ENCODE measurements at places on chromosomes 7 and 10.

- peak; percentile 65 for DNase-seq
Observed at GRCh38 chr10:119803264-119803663, 69.4 kb downstream of the MCMBP start.

GRCh38 chr10:96789571-96790108 is 42.5 kb upstream of the LCOR start:
- DNase-seq, result no peak

- no peak for DNase-seq
Observed at GRCh38 chr7:35498416-35498815, 196.5 kb downstream of the HERPUD2 start.

DNA sequence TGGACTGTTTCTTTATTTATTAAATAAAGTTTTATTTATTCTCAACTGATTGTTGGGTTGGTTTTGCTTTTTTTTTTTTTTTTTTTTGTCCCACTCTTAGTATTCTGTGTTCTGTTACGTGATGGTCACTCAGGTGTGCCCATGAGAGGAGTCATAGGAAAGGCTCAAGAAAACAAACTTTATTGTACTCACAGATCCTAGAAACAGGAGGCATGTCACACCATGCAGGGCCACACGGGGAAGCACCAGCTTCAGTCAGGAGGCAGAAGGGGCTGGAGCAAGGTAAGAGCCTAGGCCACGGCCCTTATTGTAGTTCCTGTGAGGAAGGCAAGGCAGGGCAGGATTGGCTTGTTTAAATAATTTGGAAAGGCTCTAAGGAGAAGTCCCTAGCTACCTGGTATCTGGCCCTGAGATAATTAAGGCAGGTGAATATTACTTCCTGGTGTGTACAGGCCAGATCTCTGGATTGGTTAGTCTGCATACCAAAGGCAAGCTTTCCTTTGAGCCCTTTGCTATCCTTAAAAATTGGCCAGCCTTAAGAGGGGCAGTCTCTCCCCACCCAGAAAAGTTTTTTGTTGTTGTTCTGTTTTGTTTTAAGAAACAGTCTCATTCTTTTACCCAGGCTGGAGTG is 8.3 kb downstream of the ATOH7 start:
- no peak for DNase-seq

- peak; percentile 79 for DNase-seq
Observed at GRCh38 chr10:35372329-35372728, 36.0 kb downstream of the CCNY start.

GRCh38 chr10:50503661-50504320 is 120.0 kb downstream of the SGMS1 start:
- no peak for DNase-seq

- DNase-seq, result no peak
Observed at GRCh38 chr7:21281193-21281592, 146.7 kb upstream of the SP4 start.

GRCh38 chr7:70525991-70526390 is 606.0 kb upstream of the GALNT17 start:
- DNase-seq, result no peak
